Activated naive CD8-positive, alpha-beta T cell treated with anti-CD3 and anti-CD28 coated beads, Interleukin-2, amount 10 ng/mL, durations not matched to agents 7 days and 5 days (primary cell): ENCODE measurements at places on chromosomes 13 and 19. TPM values are rescaled to one million over a fixed set of nuclear protein-coding genes. Genes with fewer than 3 reads are reported as not detected.

The TEX26 gene
- total RNA-seq = not detected

The ATP4A gene
- not detected for total RNA-seq

The UPF1 gene
- total RNA-seq = 93.2 TPM

The ZNF749 gene
- total RNA-seq = 17.9 TPM

The ENOX1 gene
- total RNA-seq = not detected

GRCh38 chr13:98313922-98314292, 136.8 kb upstream of the RNF113B start:
- no peaks in the 10 kb centered on the region for H3K36me3 ChIP-seq
- no peak overlapping the region for H3K4me3 ChIP-seq
- H3K4me1 ChIP-seq = no peaks in the 10 kb centered on the region
- no peak overlapping the region for H3K27ac ChIP-seq
- H3K27me3 ChIP-seq = peaks cover 2% of the 10 kb centered on the region
- no peak for DNase-seq

DNA sequence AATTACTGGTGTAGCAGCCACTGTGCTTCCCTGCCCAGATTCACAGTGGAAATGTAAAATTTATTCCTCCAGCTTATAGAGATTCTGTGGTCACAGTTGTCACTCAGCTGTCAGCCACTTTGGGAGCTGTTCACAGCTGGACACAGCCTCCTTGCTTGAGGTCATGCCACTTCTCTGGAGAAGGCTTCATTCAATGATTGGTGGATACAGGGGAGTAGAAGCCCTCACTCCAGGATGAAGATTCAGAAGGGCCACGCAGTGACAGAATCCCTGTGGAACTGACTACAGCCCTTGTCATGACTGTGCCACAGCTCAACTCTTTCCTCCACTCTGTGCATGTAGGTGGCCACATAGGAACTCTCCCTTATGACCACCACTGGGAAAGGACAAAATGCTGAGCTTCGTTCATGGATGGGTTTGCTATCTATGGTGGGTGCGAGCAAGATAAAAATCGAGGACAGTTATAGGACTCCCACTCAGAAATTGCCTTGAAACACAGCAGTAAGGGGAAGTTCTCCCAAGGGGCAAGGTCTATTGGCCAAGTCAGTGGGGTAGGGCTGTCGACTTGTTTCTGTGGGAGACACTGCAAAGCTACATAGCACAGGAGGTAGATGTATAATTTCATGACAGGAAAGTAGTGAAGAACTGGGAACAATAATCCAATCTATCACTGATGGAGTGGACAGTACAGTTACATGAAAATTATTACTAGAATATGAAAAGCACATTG, 98.7 kb downstream of the CCNA1 start:
- no peaks in the 10 kb centered on the region for H3K27me3 ChIP-seq
- H3K36me3 ChIP-seq = no peaks in the 10 kb centered on the region
- no peak overlapping the region for H3K4me3 ChIP-seq

GRCh38 chr19:42191855-42192254, 25.6 kb downstream of the DEDD2 start:
- no peak for DNase-seq
- peaks cover 18% of the 10 kb centered on the region for H3K36me3 ChIP-seq
- H3K27me3 ChIP-seq = peaks cover 4% of the 10 kb centered on the region
- H3K4me1 ChIP-seq = peaks cover 30% of the 10 kb centered on the region
- H3K4me3 ChIP-seq = peak overlapping the region; percentile 6
- H3K27ac ChIP-seq = no peak overlapping the region

GRCh38 chr13:49938921-49939320, 2.8 kb upstream of the SPRYD7 start:
- peaks cover 4% of the 10 kb centered on the region for H3K36me3 ChIP-seq
- DNase-seq = no peak
- peaks cover 9% of the 10 kb centered on the region for H3K4me1 ChIP-seq
- H3K27me3 ChIP-seq = peaks cover 8% of the 10 kb centered on the region
- H3K4me3 ChIP-seq = no peak overlapping the region

DNA sequence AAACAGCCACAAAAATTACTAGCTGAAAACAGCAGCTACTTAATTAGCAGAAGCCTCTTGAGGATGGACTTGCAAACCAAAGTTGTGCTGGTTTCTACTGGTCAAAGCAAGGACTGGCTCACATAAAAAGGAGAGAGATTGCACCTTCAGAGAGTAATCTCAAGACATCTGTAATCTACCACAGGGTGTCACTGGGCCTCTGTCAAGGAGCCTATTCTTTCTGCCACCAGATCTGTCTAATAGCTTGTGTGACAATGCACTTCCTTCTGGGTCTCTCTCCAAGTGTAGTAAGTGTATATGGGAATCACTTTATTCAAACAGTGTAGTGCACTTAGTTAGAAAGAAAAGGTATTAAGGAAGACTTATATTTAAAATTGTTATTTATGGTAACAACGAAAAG, 24.4 kb upstream of the ZNF561 start:
- H3K36me3 ChIP-seq = peaks cover 53% of the 10 kb centered on the region
- H3K27ac ChIP-seq = no peak overlapping the region
- H3K4me1 ChIP-seq = peaks cover 4% of the 10 kb centered on the region
- H3K4me3 ChIP-seq = no peak overlapping the region
- H3K27me3 ChIP-seq = no peaks in the 10 kb centered on the region
- DNase-seq = no peak

DNA sequence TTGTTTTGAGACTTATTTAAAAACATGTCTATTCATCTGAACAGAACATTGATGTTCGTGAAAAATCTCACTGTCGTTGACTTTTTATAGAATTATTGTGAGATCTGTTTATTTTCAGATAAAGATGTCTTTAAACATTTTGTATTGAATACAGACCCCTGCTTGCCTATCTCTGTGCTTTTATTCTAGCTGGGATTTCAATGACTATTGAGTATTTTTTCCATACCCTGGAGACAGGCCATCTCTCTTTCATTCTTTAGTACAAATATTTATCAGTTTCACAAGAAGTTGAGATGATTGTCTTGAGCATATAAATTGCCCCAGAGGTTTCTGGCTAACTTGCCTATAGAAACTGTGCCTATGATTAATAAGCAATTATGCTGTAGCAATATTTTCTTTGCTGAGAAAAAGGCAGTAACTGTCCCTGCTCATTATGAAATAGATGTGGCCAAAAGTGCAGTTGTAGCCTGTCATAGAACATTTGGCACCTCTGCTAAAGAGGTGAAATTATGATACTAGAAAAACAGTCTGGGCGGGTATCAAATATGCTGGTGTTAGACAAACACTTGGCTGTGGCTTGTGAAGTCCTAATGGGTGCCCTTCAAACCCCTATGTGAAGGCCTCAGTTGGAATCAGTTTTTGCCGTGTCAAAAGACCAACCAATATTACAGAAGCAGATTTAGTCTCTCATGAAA, 360.6 kb downstream of the HS6ST3 start:
- no peak overlapping the region for H3K4me3 ChIP-seq
- DNase-seq = no peak
- H3K27me3 ChIP-seq = no peaks in the 10 kb centered on the region
- H3K27ac ChIP-seq = no peak overlapping the region
- H3K4me1 ChIP-seq = no peaks in the 10 kb centered on the region

- no peak for DNase-seq
- no peaks in the 10 kb centered on the region for H3K27me3 ChIP-seq
- peaks cover 35% of the 10 kb centered on the region for H3K4me1 ChIP-seq
- peak overlapping the region; percentile 87 for H3K4me3 ChIP-seq
These were observed 559 bp upstream of the RPL21 start for GRCh38 chr13:27250833-27251165.

- peak overlapping the region; percentile 75 for H3K4me3 ChIP-seq
- H3K27me3 ChIP-seq = no peaks in the 10 kb centered on the region
- peak; percentile 86 for DNase-seq
These were observed 6.9 kb downstream of the IL4I1 start for GRCh38 chr19:49889687-49890348.

GRCh38 chr13:34776390-34776981, 165.6 kb upstream of the NBEA start:
- DNase-seq = no peak
- H3K36me3 ChIP-seq = no peaks in the 10 kb centered on the region
- H3K27ac ChIP-seq = no peak overlapping the region
- H3K4me3 ChIP-seq = no peak overlapping the region

DNA sequence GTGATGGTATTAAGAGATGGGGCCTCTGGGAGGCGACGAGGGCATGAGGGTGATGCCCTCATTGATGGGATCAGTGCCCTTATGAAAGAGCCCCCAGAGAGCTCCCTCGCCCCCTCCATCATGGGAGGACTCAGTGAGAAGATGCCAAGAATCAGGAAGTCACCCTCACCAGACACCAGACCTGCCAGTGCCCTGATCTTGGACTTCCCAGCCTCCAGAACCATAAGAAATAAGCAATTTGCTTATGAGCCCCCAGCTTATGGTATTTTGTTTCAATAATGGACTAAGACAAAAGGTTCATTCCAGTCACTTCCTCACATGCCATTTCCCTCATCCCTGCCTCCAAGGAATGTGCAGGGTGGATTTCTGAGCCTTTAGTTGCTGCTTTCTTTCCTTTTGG, 129.7 kb downstream of the KDM4B start:
- H3K4me1 ChIP-seq = no peaks in the 10 kb centered on the region
- no peak for DNase-seq
- H3K27me3 ChIP-seq = no peaks in the 10 kb centered on the region

GRCh38 chr13:45816427-45816826, 35.1 kb downstream of the SIAH3 start:
- no peak for DNase-seq
- H3K36me3 ChIP-seq = no peaks in the 10 kb centered on the region
- H3K27ac ChIP-seq = no peak overlapping the region
- H3K27me3 ChIP-seq = no peaks in the 10 kb centered on the region

GRCh38 chr13:112890316-112891145, 78.5 kb upstream of the MCF2L start:
- H3K27ac ChIP-seq = no peak overlapping the region
- H3K4me1 ChIP-seq = no peaks in the 10 kb centered on the region
- H3K27me3 ChIP-seq = peaks cover 25% of the 10 kb centered on the region
- no peaks in the 10 kb centered on the region for H3K36me3 ChIP-seq

GRCh38 chr19:56566904-56567273, 379 bp upstream of the ZNF470 start:
- no peak for DNase-seq
- peak overlapping the region; percentile 89 for H3K27ac ChIP-seq
- no peaks in the 10 kb centered on the region for H3K27me3 ChIP-seq
- peaks cover 55% of the 10 kb centered on the region for H3K36me3 ChIP-seq
- H3K4me3 ChIP-seq = peak overlapping the region; percentile 89
- peaks cover 7% of the 10 kb centered on the region for H3K4me1 ChIP-seq

GRCh38 chr19:18044825-18045304, 36.9 kb downstream of the ARRDC2 start:
- peaks cover 11% of the 10 kb centered on the region for H3K27me3 ChIP-seq
- peaks cover 20% of the 10 kb centered on the region for H3K4me1 ChIP-seq
- peak overlapping the region; percentile 85 for H3K4me3 ChIP-seq
- H3K27ac ChIP-seq = peak overlapping the region; percentile 94
- peak; percentile 84 for DNase-seq

DNA sequence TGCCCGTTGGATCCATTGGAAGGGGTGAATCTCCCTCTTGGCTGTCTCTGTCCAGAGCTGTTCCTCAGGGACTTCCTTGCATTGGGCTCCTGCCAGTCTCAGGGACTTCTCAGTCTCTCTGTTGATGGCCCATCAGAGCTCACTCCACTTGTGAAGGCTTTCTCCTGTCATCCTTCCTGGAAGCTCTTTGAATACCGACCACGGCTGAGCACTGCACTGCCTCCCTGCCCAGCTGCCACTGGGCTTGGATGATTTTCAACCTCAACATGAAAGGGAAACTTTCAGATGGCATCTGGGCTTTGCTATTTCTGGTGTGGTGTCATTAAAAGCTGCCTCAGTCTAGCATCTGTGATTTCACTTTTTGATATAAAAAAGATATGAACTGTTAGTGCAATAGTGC, 66.1 kb upstream of the ANKRD10 start:
- H3K36me3 ChIP-seq = no peaks in the 10 kb centered on the region
- no peak overlapping the region for H3K4me3 ChIP-seq
- H3K4me1 ChIP-seq = no peaks in the 10 kb centered on the region
- H3K27me3 ChIP-seq = peaks cover 43% of the 10 kb centered on the region
